Activated T-cell treated with anti-CD3 and anti-CD28 coated beads, Interleukin-2, amount 50 U/mL, for 72 hours (primary cell): ENCODE measurements at places on chromosomes 2 and 18. TPM values are rescaled to one million over a fixed set of nuclear protein-coding genes. Genes with fewer than 3 reads are reported as not detected.

DNA sequence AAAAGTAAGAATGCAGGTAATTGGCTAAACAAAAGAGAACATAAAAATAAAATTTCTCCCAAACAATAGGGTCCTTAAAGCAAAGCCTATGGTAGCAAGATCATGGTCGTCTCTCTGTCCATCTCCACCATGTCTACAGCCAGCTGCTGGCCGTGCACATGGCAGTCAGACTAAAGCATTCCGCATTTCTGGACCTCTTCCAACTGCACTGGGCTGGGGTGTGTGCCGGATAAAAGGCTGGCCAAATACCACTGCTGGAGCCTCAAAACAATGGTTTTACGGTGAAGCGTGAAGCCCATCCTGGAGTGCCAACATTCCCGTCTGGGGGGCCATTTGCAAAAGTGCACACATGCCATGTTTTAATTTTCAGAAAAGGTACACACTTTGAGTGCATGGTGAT lies 74.8 kb upstream of the PIEZO2 start:
- H3K27me3 ChIP-seq: no peaks in the 10 kb centered on the region
- no peak overlapping the region for H3K4me3 ChIP-seq
- no peaks in the 10 kb centered on the region for H3K4me1 ChIP-seq
- H3K27ac ChIP-seq: no peak overlapping the region

DNA sequence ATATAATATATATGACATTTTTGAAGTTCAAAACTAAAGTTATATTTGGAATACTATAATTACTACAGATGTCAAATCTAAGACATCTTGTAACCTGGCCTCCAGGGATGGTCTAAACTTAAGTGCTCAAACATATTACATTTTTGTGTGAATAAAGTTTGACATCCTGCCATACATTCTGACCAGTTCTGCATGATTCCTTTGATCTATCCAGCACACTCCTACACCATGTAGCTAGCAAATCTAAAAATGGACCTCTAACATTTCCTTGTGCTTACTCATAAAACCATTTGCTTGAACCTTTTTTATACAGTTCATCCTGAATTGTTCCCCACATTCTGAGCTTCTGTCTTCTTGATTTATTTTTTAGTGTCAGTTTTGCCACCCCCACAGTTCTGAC lies 294.3 kb upstream of the ZNF804A start:
- no peak for DNase-seq
- no peak overlapping the region for H3K4me3 ChIP-seq
- H3K36me3 ChIP-seq: no peaks in the 10 kb centered on the region

DNA sequence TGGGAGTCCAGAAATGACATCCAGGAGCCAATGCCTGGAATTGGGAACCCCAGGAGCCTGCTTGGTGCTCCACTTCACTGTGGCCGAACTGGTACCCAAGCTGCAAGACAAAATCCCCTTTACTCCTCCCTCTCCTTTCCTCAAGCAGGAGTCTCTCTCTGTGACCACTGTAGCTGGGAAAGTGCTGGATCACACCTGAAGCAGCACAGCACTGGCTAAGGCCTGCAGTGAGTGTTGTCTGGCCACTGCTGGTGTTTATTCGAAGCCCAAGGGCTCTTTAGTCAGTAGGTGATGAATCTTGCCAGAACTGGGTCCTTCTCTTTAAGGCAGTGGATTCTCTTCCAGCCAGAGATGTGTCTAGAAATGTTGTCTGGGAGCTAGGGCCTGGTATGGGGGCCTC lies 26.4 kb downstream of the STPG4 start:
- peaks cover 10% of the 10 kb centered on the region for H3K27me3 ChIP-seq
- DNase-seq: no peak
- H3K4me3 ChIP-seq: no peak overlapping the region
- H3K36me3 ChIP-seq: no peaks in the 10 kb centered on the region
- no peak overlapping the region for H3K27ac ChIP-seq

DNA sequence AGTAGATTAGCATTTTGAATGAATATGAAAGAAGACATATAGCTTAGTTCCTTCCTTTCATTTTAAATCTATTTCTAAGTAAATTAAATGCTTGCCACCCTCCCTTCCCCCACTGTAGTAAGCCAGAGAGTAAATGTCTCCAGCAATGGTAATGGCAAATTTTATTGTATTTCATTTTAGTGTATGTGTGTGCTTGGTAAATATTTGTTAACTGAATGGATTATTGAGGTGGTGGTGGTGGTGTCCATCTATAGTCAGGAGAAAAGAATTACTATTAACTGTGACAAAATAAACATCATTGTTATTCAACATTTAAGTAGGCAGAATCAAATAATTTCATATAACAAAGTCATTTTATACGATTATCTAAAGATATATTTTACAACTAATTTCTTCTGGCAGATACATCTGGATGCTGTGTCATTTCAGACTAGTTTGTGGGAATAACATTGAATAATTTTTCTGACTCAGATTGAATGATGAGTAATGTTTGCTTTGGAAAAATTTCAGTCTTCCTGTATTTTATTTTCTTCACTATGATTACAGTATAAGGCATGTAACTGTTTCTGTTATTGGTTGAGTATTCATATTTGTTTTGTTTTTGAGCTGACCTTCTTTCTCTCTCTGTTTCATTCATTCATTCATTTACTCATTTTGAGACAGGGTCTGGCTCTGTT lies 18.3 kb downstream of the ASXL3 start:
- H3K4me1 ChIP-seq: no peaks in the 10 kb centered on the region
- no peak overlapping the region for H3K4me3 ChIP-seq
- H3K36me3 ChIP-seq: no peaks in the 10 kb centered on the region
- no peak overlapping the region for H3K27ac ChIP-seq
- no peak for DNase-seq
- H3K27me3 ChIP-seq: no peaks in the 10 kb centered on the region

DNA sequence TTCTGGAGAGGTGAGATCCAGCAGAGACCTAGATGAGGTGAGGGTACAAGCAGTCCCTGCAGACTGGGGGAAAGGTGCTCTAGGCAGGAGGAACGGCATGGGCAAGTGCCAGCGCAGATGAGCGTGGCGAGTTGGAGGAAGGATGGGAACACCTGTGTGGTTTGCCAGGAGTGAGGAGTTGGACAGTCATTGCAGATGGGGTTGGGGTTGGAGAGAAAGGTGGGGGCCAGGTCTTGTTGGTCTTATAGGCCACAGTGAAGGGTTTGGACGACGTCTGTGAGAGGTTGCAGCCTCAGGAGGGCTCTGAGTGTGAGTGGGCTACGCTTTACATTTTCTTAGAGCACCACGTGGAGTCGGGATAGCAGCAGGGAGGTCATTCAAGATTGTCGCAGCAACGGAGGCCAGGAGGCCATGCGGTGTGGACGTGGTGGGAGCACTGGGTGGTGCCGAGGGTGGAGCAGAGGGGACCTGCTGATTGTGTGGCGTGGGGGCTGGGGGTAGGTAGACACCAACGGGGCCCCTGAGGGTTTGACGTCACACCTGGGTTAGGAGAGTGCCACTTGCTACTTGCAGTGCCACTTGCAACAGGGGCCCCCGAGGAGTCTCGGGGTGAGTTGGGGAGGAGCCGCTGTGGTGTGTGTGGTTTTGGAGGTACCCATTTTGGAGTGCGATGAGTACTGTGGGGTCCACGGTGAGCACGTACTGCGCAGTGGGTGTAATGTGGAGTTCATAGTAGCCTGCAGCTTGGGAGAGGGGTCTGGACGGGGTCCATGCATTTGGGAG lies 66.2 kb downstream of the LPIN1 start:
- no peaks in the 10 kb centered on the region for H3K4me1 ChIP-seq
- no peak for DNase-seq
- no peak overlapping the region for H3K4me3 ChIP-seq
- H3K27ac ChIP-seq: peak overlapping the region; percentile 20
- H3K27me3 ChIP-seq: no peaks in the 10 kb centered on the region

The REG3A gene
- not detected for total RNA-seq

The ANKRD44 gene
- total RNA-seq: 114 TPM

- no peak overlapping the region for H3K27ac ChIP-seq
- H3K27me3 ChIP-seq: no peaks in the 10 kb centered on the region
- H3K4me3 ChIP-seq: no peak overlapping the region
- no peak for DNase-seq
- peaks cover 23% of the 10 kb centered on the region for H3K36me3 ChIP-seq
These were observed 42.6 kb downstream of the HDAC4 start for GRCh38 chr2:239358062-239358754.

DNA sequence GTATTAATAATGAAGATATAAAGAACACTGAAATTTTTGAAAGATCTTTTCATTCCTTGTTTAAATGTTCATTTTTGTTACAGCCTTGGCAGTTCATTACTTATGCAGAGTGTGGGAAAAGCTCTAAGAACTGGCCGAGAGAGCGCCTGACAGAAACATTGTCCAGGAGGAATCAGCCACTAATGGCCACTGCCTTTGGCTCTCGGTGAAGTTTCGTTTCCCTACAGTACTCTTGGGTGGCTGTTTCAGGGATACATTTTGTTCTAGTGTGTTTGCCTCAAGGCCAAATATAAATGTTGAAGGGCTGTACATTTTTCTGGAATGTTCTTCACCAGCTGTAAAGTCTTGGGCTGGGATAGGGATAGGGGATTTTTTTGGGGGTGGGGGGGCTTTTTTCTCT lies 10.7 kb downstream of the SPTBN1 start:
- H3K36me3 ChIP-seq: no peaks in the 10 kb centered on the region
- no peaks in the 10 kb centered on the region for H3K4me1 ChIP-seq
- no peak for DNase-seq
- H3K27ac ChIP-seq: no peak overlapping the region
- H3K27me3 ChIP-seq: peaks cover 16% of the 10 kb centered on the region

DNA sequence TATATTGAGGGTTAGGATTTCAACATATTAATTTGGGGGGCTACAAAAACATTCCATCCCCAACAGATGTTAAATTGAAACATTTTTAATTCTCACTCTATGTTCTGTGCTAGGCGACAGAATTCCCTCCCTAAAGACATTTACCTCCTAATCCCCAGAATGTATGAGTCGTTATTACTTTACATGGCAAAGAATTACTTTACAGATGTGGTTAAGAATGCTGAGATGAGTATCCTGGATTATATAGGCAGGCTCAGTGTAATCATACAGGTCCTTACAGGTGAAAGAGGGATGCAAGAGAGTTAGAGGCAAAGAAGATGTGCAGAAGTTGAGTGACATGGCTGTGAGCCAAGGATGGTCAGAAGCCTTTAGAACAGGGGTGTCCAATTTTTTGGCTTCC lies 974.1 kb upstream of the ACVR2A start:
- no peak for DNase-seq
- no peaks in the 10 kb centered on the region for H3K27me3 ChIP-seq

DNA sequence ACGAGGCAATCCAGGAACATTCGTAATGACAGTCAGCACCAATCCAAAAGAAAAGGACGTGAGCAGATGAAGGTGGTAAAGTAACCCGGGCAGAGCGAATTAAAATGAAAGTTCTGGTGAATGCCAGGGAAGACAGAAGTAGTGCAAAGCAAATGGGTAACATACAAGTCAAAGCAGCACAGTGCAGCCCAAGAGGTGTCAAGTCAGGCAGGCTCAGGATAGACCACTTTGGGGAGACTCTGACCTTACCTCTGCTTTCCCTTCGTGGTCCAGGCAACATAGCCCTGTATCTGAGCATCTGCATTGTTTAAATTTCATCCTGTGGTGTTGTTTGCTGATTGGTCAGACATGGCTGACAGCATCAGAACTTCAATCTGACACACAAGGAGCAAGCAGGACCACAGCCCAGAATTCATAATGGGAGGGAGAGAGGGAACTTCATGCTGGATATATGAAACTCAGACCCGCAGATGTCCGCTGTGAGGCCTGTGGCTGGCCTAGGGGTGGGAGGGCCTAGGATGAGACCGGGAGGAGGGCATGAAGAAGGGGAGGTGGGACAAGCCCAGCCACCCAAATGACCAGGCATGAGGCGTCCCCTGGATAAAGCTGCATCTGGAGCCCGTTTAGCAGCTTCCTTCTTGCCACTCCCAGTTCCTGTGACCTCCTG lies 285.7 kb downstream of the TCF4 start:
- no peaks in the 10 kb centered on the region for H3K27me3 ChIP-seq
- H3K36me3 ChIP-seq: no peaks in the 10 kb centered on the region
- H3K4me3 ChIP-seq: no peak overlapping the region
- H3K4me1 ChIP-seq: no peaks in the 10 kb centered on the region

The LHCGR gene
- not detected for total RNA-seq

DNA sequence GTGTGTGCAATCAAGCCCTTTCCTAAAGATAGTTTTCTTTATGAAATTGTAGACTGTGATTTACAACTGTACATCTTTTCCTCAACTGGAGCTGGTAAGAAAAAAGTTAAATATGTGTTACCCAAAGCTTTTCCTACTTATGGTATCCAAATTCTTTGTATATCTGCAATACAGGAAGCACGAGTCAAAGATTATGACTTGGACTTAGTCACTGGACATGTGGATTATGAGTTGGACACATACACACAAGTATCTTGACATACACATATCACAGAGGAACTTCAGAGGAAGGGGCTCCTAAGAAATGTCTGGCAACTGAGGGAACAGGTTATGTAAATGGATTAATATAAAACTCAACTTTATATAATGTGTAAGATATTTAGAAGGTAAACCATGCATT lies 35.2 kb downstream of the PRELID3A start:
- H3K36me3 ChIP-seq: no peaks in the 10 kb centered on the region
- no peak overlapping the region for H3K27ac ChIP-seq
- H3K27me3 ChIP-seq: no peaks in the 10 kb centered on the region
- no peak for DNase-seq
- H3K4me3 ChIP-seq: no peak overlapping the region

GRCh38 chr18:21389903-21390302 lies 147.9 kb downstream of the GREB1L start:
- no peak overlapping the region for H3K4me3 ChIP-seq
- no peak overlapping the region for H3K27ac ChIP-seq
- H3K36me3 ChIP-seq: no peaks in the 10 kb centered on the region
- peaks cover 7% of the 10 kb centered on the region for H3K27me3 ChIP-seq

DNA sequence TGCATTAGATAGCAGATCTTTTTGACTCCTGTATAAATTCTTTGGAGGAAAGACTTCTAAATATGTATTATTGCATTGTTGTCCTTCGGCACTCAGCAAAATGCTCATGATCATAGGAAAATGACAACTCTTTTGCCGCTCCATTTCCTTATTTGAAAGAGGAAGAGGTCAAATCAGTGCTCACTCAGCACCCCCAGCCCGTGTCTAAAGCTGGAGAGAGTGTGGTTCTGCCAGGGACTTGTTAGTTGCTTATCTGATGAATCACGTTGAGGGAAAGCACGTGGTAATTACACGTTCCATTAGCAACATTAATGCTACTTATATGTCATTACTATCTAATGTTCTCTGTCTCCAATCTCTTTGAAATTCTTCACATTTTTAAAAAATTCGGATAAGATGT lies 46.0 kb upstream of the MBP start:
- no peaks in the 10 kb centered on the region for H3K4me1 ChIP-seq
- H3K27me3 ChIP-seq: no peaks in the 10 kb centered on the region
- no peak for DNase-seq
- no peak overlapping the region for H3K27ac ChIP-seq
- no peaks in the 10 kb centered on the region for H3K36me3 ChIP-seq

The PID1 gene
- not detected for total RNA-seq

The ECEL1 gene
- 2.5 TPM for total RNA-seq
